ENCODE measurements at places on chromosomes 16 and 17.

DNA sequence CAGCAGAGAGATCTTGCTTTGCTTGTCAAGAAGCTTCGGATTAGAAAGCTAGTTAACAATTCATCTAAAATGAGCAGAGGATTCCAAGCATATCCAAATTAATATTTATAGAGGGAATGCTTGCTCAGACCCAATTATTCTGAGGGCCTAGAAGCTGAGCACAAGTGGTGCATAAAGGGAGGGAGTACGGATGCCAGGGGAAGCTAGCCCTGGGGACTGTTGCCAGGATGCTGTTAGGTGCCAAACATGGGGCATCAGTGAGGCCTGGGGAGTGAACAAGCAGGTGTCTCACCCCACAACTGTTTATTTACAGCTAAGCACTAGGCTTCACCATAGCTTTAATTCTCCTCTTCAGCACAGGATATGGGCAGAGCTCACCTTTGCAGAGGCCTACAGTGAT is 684.1 kb upstream of the C16orf82 start:
- DNase-seq: no peak

GRCh38 chr16:72989579-72990551 is 58.1 kb downstream of the ZFHX3 start:
- no peak for DNase-seq

- no peak for DNase-seq
Measured at GRCh38 chr16:79213214-79213613, 387.3 kb downstream of the MAF start.

GRCh38 chr16:88510091-88510994 is 57.3 kb downstream of the ZFPM1 start:
- DNase-seq: no peak

DNA sequence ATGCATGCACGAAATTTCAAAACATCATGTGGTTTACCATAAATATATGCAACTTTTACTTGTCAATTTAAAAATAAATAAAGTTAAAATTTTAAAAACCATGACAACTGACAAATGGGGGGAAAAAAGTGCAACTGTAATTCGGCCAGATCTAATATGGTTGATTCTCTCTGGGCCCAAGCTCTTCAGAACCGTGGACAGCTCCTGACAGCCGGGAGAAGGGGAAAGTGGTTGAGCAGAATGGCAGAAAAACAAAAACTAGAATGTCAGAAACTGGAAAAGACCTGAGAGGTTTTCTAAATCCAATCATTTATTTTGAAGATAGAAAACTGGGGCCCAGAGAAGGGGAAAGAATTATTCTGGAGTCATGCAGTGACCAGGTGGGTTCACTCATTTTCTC is 126.6 kb downstream of the TMEM132E start:
- DNase-seq: no peak

DNA sequence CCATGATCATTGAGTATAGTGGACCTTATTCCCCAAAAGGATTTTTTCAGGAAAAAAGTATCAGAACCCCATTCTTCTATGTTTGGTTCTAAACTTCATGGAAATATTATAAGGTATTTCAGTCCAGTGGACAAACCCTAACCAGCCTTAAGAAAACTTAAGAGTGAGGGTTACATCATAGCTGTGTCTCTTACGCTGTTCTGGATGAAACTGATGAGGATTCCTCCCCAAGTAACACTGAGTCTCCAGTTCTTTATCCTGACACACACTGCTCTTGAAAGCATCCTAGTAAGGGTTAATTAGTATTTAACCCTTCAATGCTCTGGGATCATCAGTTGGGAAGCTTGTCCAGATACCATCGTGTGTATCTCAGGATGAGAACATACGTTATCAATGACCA is 5.0 kb downstream of the LYRM1 start:
- DNase-seq: no peak

DNA sequence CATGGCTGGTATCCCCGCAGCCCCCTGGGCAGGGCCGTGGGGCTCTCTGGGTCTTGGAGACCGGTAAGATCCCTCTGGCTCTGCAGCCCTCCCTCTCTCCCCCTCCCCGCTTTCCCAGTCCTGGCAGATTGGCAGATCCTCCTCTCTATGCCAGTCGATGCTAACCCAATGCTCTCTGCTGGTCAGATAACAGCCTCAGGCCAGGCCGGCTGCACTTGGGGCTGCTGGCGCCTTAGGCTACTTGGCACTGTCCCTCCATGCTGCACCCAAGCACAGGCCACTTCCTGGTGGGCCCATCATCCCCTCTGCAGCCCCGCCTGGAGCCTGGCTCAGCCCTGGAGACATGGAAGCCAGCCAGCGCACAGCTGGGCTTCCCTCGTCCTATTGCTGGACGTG is 81.7 kb downstream of the RTN4RL1 start:
- no peak for DNase-seq

DNA sequence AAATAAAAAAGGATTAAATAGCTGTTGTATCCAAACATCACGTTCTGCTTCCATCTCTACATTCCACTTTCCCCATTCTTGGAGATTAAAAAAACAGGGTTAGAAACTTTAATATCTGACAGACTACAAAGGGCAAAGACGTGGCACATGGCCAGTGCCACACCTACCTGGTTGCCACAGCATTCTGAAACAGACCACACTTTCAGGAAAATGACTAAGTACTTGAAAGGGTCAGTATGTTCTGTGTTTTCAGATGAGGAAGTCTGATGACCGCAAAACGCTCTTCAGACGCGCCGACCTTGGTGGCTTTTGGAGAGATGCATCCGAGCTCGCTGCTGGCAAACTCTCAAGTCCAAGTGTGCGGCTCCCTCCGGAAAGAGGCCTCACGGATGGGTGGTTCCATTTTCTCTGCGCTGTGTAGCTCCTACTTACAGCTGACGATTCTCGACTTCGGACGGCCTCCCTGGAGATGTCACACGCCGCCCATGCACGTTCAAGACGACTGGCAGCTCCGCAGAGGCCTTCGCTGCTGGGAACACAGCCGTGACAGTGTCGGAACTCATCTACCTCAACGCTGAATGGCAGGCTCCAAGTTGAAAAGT is 15.5 kb downstream of the MAP1LC3B start:
- DNase-seq: no peak

DNA sequence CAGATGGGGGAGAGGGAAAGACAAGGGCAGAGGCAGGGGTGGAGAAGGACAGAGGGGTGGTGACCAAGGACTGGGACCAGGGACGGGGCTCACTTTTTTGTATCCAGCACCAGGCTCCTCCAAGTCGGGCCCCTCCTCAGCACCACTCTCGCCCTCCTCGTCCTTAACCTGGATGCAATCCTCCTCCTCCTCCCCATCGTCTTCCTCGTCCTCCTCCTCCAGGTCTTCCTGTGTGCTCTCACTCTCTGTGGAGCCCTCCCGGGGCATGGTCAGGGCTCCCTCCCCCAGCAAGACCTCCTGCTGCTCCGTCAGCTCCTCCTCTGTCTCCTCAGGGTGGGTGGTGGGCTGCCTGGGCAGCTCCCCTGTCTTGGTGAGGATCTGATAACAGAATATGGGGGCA is 16.8 kb downstream of the G6PC3 start:
- DNase-seq: no peak

GRCh38 chr16:68893710-68894705 is 50.7 kb downstream of the TANGO6 start:
- DNase-seq: no peak

- no peak for DNase-seq
Measured at GRCh38 chr17:41318231-41318630, 2.7 kb upstream of the KRTAP17-1 start.

DNA sequence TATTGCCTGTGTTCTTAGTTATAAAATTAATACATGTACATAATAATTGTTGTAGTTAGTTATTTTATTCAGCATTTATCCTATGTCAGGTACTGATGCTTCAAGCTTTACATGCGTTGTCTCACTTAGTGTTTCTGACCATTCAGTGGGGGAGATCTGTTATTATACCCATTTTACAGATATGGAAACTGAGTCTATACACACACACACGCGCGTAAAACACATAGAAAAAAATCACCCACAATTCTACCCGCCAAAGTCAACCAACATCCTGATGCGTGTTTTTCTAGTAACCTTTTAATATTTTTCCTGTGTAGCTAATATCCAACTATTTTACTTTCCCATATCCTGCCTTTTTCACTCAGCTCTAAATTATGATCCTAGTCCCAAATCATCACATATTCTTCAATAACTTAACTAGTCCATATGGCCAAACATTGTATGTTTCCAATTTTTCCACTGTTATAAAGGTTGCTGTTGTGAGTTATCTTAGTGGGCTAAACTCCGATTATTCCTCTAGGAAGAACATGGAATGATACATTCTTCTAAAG is 48.4 kb downstream of the BMERB1 start:
- no peak for DNase-seq

- no peak for DNase-seq
Measured at GRCh38 chr16:30947859-30948666, 805 bp upstream of the ORAI3 start.

- no peak for DNase-seq
Measured at GRCh38 chr16:76835779-76836300, 355.1 kb upstream of the MON1B start.

GRCh38 chr16:1109648-1110047 is 13.6 kb upstream of the C1QTNF8 start:
- DNase-seq: no peak

- DNase-seq: no peak
Measured at GRCh38 chr17:18361837-18362697, 1.3 kb downstream of the SHMT1 start.

DNA sequence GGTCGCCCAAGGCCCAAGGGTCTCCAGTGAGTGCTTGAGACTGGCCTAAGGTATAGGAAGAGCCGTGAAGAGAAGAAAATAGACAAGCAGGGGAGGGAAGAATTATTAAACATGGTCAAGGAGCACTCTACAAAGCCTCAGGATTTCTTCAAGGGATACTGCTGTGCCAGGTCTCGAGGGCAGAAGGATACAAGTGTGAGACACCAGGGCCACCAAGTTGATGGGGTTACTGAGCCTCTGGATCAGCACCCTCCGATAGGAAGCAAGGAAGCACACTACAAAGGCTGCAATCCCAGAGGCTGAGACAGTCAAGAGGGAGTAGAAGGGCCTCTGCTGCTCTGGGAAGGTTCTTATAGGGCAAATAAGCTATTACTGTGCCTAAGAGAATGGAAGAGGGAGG is 6.5 kb downstream of the SUPT4H1 start:
- DNase-seq: no peak

GRCh38 chr17:33179151-33179550 is 113.9 kb downstream of the ASIC2 start:
- DNase-seq: no peak

DNA sequence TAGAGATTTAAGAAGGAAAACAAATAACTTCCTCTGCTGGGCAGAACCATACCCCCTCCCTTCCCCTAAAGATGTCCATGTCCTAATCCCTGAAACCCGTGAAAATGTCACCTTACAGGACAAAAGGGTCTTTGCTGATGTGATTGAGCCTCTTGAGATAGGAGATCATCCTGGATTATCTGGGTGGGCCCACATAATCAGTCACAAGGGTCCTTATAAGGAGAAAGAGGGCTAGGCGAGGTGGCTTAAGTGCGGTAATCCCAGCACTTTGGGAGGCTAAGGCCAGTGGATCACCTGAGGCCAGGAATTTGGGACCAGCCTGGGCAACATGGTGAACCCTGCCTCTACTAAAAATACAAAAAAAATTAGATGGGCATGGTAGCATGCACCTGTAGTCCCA is 12.0 kb upstream of the SLC39A11 start:
- no peak for DNase-seq

DNA sequence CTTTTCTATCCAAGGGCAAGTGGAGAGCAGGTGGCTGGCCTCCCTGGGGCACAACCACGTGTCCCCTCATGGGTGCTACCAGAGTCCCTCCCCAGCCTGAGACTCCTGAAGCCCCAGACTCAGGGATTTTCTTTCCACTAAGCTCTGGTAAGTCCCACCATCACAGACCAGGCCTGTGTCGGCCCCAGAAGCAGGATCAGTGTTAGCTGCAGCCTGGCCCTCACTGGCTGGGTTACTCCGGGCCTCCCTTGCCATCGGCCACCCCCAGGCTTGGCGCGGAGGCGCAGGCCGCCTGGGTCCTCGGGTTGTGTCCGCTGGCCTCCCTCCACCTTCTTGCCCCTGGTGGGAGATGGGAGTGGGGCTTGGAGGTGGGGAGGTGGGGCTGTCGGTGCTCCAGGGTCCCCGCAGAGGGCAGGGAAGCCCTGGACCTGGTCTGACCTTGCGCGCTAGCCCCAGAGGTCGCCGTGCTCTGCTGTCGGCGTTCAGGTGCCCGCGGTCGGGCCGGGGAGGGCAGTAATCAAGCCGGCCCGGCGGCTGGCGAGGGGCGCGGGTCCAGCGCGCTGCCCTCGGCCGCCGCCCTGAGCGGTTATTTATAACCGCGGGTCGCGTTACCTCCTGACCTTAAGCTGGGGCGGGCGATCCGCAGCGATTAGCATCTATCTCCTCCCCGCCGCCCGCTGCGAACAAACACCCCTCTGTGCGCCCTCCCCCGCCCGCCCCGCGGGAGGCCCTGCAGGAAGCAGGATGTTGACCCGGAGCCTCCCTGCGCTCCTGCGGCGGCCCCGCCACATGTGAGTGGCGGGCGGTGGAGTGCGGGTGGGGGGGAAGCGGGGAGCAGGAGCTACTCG is 78.1 kb upstream of the TOB1 start:
- peak; percentile 51 for DNase-seq

DNA sequence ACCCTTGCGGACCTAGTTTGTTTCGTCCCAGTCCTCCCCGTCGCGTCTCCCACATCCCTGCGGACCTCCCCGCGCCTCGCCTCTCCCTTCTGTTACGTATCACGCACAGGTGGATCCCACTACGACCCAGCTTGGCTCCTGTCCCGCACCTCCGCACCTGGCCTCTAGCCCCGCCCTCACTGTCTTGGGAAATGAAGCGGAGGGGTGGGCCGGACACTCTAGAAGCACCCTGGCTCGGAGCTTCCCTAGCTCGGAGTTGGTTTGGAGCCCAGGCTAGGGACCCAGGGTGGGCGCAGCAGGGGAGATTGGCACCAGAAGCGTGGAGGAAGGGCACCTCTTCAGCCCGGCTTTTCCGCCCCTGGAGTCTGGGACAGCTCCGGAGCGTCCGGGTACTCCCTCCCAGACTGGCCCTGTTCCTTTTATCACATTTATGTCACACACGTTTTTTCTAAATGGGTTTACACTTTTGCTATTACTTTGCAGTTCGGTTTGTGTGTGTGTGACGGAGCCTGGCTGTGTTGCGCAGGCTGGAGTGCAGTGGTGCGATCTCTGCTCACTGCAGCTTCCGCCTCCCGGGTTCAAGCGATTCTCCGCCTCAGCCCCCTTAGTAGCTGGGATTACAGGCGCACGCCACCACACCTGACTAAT is 1.4 kb upstream of the CEMP1 start:
- peak; percentile 54 for DNase-seq

- DNase-seq: no peak
Measured at GRCh38 chr17:5481451-5481850, 4.5 kb downstream of the DERL2 start.

GRCh38 chr17:31841850-31842194 is 17.2 kb downstream of the COPRS start:
- DNase-seq: no peak

- DNase-seq: no peak
Measured at GRCh38 chr16:50494501-50495491, 53.4 kb upstream of the NKD1 start.

- no peak for DNase-seq
Measured at GRCh38 chr17:75698659-75699058, 22.6 kb upstream of the ITGB4 start.
